Naive thymus-derived CD4-positive, alpha-beta T cell (primary cell): ENCODE measurements at places on chromosomes 2 and 18. TPM values are rescaled to one million over a fixed set of nuclear protein-coding genes. Genes with fewer than 3 reads are reported as not detected.

The ZC3H6 gene
- 10.9 and 11.8 TPM in 2 replicates for total RNA-seq

The LRRC30 gene
- total RNA-seq = not detected in 2 replicates

The CCDC178 gene
- not detected for total RNA-seq

The GDF7 gene
- not detected in 2 replicates for total RNA-seq
